NCI-H2029 (cell line): ENCODE measurements at places on chromosomes 12 and 14.

DNA sequence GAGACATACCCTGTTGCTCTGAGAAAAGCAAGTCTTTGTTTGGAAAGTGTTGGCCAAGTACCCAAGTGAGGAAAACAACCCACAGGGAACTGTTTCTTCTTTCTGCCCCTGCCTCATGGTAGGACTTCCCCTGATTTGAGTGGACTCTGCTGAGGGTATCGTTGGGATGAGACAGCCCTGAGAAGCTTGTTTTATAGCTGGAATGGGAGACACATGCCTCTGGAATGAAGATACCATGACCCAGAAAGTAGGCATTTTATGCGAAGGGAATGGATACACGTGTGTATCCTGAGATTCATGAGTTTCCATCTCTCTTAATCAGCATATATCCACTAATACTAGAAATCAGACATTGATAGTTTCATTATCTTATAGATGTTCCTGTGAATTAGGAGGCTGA, 382.3 kb downstream of the ATP23 start:
- no peak for DNase-seq

DNA sequence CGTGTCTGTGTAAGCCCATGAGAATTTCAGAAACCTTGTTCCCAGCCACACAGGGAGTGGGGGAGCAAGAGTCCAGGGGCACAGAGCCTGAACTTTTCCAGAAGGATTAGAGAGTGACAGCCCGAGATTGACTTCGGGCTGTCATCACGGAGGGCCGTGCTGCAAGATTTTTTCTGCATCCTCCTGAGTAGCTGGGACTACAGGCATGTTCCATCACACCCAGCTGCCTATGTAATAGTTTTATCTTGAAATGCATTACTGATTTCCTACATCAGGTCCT, 14.4 kb downstream of the EVL start:
- no peak for DNase-seq

DNA sequence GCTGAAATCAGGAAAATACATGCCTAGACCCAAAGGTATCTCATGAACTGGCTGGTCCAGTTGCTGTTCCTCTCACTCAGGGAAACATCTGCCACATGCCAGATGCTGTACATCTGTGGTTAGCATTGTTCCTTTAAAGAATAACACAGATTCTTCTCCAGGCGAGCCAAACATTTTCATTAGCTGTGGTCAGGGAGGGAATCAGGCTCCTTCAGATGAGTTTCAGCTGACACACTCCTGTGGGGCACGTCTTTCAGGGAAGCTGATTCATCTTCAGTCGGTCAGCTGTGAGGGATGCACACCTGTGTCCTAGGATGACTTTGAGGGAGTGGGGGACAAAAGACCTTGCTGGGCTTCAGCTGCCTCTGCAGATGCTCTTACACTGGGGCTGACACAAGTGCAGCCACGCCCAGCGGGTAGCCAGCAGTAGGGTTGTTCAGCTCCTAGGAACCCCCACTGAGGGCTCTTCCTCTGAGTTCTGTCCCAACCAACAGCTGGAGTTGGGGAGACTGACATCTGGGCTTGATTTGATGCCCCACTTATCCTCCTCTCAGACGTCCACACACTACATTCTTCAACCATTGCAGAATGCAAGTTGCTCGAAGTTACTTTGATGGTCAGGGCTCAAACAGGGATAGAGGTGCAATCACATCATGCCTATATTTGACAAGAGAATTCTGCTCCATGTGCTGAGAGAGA, 155.0 kb downstream of the NUAK1 start:
- DNase-seq = no peak

DNA sequence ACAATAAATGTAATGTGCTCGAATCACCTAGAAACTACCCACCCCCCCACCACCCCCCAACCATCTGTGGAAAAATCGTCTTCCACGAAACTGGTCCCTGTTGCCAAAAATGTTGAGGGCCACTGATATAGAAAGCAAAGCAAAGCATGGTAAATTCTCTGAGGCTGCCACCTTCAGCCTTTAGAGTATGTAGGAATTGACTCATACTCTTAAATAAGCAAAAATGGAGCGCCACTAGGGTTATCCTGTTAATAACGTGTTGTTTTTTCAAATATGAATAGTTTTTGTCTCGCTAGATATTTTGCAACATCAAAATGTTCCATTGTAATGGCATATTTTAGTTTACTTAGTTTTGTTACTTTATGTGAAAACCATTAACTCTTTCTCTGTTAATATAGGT, 18.2 kb downstream of the DYNC1H1 start:
- DNase-seq = no peak
